ENCODE measurements at places on chromosomes 5 and 9.

DNA sequence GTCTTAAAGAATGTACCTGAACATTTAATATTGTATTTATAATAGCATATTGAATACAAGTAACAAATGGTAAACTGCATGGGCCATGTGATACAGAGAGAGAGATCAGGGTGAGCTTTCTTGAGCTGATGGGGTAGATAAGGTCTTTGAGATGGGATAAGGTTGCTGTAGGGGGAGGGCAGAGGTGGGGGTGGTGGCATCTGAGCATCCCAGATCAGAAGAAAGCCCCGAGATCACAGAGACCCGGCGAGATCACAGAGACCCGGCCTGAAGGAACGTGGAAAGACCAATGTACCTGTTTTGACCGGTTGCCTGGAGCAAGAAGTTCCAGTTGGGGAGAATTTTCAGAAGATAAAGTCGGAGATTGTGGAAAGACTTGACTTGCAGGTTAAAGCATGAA lies 6.6 kb downstream of the SMARCA2 start:
- no peak for DNase-seq

GRCh38 chr9:134594078-134594941 lies 47.3 kb upstream of the COL5A1 start:
- no peak for DNase-seq

DNA sequence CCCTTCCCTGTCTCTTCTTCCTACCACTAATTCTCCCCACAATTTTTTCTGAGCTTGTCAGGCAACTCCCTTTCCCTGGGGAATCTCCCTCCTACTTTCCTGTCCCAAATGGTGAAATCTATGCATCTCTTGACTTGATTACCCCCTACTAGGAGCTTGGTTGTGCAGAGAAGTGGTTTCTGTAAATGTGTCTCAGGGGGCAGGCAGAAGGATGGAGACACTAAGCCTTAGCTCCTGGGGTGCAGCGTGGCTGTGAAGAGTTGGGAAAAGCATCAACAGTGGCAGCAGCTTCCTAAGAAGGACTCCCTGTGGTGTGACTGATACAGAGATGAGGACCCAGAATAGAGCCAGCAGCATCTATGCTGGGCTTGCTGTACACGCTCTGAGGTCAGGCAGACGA lies 62.3 kb downstream of the NRG2 start:
- DNase-seq, result no peak

DNA sequence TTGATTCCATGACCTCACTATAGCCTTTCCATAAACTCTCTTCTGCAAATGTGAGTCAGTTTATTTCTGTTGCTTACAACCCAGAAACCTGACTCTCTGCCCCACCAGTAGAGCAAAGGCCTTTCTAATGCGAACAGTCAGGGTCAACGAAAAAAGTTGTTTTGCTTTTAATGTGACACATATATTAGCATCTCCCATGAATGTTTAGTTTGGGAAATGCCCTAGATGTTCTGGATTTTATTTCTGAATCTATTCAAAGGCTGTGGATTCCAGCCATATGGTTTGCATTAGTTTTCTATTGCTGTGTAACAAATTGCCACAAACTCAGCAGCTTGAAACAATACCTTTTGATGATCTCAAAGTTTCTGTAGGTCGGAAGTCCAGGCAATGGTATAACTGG lies 193.5 kb downstream of the GNA14 start:
- no peak for DNase-seq

DNA sequence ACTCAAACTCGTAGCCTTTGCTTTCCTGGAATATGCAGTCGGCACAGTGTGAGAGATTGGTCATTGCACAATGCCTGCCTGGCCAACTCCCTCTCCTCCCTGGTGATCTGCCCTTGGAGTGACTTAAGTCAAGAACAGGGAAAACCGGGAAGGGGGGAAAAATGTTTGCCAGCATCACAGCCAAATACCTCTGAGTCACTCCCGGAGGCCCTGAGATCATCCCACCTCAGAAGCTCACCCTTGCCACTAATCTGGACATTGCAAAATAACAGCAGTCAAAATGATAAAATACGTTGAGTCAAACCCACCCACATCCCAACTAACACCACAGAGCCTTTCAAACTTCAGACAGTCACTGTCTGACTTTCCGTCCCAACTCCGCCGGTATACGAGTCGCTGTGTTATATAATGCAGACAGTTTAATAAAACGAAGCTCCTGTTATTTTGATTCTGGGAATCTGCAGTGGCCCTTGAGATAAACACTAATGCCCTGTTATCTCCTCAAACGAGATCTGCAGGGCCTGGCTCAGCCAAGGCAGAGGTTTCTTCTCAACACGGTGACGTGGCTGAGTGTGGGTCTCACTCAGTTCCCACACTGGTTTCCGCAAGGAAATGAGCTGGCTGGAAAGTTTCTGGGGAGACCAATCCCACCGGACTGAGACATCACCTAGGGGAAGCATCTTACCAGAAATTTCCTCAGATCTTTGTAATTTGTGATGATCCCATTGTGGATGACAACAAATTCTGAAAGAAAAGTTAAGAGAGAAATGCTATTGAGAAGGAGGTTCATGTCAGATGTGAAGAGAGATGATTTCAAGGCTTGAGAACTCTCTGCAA lies 22.1 kb downstream of the GFPT2 start:
- DNase-seq, result no peak
